ENCODE measurements at places on chromosomes 4 and X. TPM values are rescaled to one million over a fixed set of nuclear protein-coding genes. Genes with fewer than 3 reads are reported as not detected.

The LNX1 gene
- 3.3 TPM for total RNA-seq

The KIT gene
- 0.22 TPM for total RNA-seq

The PLAC8 gene
- total RNA-seq: 8.4 TPM

The CXCL8 gene
- total RNA-seq: 24.9 TPM

The GPRASP3 gene
- 2.0 TPM for total RNA-seq

The ARX gene
- total RNA-seq: not detected

The BMP3 gene
- total RNA-seq: not detected

The PPEF2 gene
- total RNA-seq: not detected

The TEX13B gene
- total RNA-seq: not detected

The SPANXA1 gene
- total RNA-seq: not detected

The AKAP14 gene
- total RNA-seq: not detected

The TEX13A gene
- total RNA-seq: not detected

The UGT2B11 gene
- total RNA-seq: not detected
